ENCODE measurements at places on chromosomes 13 and 19. TPM values are rescaled to one million over a fixed set of nuclear protein-coding genes. Genes with fewer than 3 reads are reported as not detected.

Gene MIR17HG
- total RNA-seq = 13.8 TPM

Gene SLC17A7
- 0.29 TPM for total RNA-seq

Gene PSG6
- not detected for total RNA-seq

Gene SCN1B
- total RNA-seq = 1.8 TPM
